ENCODE measurements at places on chromosomes 13 and 19.

- no peak for DNase-seq
Measured at GRCh38 chr13:36668316-36668715, 5.5 kb upstream of the SERTM1 start.

- no peak for DNase-seq
Measured at GRCh38 chr19:1618157-1619093, 13.2 kb upstream of the UQCR11 start.

DNA sequence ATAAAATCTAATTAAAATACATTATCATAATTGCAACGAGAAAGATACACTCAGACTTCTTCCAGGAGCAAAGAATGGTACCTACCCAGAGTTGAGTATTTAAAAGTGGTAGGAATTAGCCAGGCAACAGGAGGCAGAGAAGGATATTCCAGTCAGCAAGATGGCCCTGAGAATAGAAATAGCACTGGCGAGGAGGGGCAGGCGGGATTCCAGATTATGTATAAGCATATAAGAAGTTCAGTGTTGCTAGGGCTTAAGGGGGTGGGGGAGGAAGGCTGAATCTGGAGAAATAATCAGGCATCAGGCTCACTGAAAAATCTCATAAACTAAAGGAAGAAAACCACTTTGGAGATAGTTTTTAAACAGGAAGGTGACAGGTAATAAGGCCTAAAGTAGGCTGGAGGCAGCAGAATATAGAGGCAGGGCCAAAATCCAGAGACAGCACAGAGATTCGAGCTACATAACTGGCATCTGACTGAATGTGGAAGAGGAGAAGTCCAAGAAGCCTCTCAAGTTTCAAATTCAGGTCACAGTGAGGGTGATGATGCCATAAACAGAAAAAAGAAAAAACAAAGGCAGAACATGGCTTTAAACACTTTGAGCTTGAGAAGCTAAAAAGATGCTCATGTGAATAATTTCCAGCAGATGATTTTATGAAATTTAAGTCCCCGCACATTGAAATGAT, 7.5 kb downstream of the KPNA3 start:
- no peak for DNase-seq

GRCh38 chr19:56727677-56728076, 56.1 kb upstream of the ZNF835 start:
- DNase-seq, result no peak

DNA sequence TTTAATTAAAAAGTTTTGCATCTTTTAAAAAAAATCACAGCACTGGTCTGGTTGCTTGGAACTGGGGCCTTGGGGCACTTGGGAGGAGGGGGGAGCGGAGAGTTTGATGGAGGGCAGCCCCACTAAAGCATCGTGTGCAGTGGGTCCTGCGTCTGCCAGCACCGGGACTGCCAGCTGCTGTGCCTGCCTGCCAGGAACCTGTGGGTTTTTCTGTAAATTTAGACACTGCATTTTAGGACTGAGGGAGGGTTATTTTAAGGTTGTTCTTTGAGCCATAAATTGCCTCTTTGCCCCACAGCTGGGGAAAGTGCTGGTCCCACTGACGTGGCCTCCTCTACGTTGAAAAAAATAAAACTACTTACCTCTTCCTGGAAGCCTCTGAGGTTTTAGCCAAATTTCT, 2.9 kb downstream of the KLF2 start:
- DNase-seq, result no peak

DNA sequence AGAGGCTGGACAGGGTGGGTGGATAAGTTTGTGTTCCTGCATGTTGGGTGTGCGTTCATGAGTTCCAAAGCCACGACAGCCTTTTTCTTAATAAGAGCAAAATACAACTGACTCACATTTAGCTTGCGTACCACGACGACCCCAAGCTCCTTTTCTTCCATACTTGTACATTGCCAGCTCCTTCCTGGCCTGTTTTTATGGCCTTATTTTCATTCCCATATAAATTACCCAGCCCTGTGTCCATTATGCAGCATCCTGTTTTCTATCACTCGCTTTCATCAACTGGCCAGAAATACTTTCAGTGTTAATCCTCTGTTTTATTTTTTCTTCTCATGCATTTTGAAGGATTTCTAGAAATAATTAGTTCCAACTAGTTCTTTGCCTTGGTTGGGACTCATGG, 499.1 kb downstream of the FOXO1 start:
- DNase-seq, result no peak

- no peak for DNase-seq
Measured at GRCh38 chr19:34482380-34483250, 1.1 kb downstream of the WTIP start.

GRCh38 chr13:90950160-90950559, 397.3 kb upstream of the MIR17HG start:
- no peak for DNase-seq

GRCh38 chr13:23771956-23772355, 117.2 kb downstream of the MIPEP start:
- DNase-seq, result no peak

DNA sequence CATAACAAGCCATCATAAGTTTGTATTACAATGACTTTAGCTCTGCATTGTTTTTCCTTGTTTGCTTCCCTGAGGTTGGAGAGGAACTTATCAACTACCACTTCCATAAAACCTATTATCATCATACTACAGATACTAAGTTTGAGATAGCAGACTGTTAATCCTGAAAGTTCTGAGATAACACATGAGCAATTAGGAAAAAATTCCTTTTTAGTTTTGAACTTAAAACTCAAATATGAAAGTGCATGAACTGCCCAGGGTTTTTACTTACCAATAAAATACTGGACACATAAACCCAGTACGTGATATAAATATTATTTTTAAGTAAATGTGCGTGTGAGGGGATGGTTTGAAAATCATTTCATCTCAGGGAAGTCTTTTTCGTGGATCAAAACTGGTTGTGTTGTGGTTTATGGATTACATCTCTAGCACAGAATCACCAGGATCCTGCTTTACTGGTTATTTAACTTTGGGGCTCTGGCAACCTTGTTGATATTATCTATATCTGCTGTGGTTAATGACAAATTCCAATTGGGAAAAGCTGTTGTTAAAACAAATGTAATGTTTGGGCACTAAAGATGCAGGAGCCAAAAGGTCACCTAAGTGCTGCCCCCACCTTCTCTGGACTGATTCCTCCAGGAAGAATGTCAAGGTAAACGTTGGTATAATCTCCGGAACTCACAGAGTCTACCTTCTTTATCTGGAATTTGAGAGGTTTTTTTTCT, 12.4 kb downstream of the CDX2 start:
- no peak for DNase-seq

GRCh38 chr19:56778351-56778750, 62.2 kb downstream of the PEG3 start:
- DNase-seq, result no peak

DNA sequence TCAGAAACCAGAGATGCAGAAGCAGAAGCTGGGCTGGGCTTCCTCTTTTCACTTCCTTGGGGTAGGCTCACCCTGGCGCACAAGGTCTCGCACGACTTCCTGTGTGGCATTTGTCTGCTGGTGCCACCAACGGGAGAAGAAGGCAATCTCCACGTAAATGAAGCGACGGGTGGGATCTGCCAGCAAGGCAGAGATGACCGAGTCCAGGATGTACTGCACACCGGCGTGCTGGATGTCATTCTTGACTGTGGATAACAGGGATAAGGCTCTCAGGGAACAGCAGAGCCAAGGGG, 1.3 kb downstream of the MAN2B1 start:
- no peak for DNase-seq

DNA sequence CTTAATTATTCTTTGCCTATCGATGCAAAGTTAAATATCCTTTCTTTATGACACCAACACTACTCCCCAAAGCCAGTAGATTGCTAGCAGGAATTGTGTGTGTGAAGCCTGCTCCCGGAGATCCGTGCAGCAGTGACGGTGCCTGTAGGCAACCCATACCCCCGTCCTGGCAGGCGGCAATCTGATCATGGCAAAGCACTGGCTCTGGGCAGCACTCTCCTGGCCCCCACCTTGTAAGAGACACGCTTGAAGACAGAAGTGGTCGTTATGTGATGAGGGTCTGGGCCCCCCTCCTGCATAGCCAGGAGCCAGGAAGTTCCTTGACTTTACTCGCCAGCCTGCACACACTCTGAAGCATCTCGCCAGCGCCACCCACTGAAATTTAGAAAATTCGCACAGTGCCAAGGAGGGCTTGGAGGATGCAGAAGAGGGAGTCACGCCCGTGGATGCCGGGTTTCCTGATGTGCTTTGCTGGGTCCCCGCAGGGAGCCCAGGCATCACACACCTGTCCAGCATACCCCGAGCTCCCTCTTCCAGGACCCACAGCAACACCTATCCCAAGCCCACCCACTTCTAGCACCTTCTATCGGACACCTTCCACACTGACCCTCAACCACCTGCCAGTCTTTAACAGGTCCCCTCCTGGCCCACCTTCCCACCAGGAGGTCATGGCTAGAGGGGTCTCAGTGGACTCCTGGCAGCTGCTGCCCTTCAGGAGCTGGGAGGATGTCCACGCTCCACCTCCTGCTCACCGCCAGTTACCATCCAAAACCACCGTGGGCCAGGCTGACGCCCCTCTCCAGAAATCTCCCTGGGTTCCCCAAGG, 54.5 kb downstream of the CEBPG start:
- no peak for DNase-seq

DNA sequence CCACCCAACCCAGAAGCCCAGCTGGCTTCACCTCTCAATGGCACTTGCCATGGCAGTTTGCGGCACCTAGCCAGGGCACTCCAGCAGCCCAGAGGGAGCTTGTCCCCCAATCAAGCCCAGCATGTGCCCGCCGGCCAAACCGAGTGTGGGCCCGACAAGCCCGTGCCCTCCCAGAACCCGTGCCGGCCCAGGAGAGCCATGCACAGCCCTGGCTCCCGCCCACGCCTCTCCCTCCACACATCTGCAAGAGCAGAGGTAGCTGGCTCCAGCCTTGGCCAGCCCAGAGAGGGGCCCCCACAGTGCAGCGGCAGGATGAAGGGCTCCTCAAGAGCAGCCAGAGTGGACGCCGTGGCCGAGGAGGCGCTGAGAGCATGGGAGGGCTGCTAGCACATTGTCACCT, 2278.0 kb upstream of the PCDH20 start:
- DNase-seq, result no peak

DNA sequence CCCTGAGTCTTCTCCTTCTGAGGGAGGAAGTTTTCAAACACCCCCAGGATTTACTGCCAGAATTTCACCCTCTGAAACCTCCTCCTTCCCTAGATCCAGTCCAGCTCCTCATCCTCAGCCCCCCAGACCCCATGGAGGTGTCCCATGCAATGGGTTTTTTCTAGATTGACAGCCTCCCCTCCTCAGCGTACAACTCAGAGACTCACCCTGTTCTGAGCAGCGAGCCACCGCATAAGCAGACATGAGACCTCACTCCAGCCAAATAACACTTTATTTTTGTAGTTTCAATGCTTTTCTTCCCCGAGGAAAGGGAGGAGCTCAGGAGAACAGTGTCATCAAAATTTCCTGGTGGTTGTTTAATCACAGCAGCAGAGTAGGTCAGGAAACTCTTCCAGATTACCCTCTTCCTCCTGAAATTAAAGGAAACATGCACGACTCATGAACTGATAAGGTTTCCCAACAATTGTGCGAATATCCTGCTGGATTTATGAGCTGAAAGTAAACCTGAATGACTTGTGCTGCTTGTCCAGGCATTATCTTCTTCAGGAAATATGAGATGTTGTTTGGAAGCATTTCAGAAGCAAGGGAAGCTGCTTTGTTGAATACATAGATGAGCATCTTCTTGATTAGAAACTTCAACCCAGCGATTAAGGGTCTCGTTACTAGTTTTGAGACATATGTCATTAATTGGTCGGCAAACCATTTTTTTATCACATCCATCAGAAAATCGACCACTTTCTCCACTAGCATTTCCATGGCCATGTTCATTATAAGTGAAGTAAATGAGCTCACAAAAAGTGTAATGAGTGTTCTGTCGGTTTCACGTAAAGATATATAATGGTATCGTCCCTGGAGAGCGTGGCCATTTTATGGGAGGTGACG, 36.2 kb downstream of the ERICH4 start:
- DNase-seq, result no peak

DNA sequence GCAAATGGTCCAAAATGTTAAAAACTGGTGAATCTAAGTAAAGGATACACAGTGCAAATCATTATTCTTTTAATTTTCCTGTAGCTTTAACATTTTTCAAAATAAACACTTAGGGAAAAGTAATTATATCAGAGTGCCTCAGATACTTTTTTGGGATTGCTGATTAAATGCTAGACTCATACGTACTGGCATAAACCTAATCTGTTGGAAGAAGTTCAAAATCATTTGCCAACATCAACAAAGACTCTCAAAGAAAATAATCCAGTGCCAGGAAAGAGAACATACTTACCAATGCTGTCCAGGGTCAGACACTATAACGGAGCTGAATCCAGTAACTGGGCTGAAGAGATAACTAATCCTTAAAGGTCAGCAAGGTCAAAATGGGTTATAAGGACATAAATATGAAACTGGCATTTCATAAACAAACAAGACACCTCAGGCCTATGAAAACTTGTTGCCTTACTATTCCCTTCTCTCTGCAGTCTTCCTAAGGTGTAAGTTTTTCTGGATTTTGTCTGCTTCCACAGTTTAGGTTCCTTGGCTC, 3.3 kb upstream of the ZNF420 start:
- no peak for DNase-seq

- DNase-seq, result no peak
Measured at GRCh38 chr19:41195675-41196497, 2.9 kb downstream of the CYP2S1 start.

- no peak for DNase-seq
Measured at GRCh38 chr13:66623129-66623820, 606.9 kb downstream of the PCDH9 start.

- no peak for DNase-seq
Measured at GRCh38 chr19:18202778-18203407, 949 bp downstream of the RAB3A start.

DNA sequence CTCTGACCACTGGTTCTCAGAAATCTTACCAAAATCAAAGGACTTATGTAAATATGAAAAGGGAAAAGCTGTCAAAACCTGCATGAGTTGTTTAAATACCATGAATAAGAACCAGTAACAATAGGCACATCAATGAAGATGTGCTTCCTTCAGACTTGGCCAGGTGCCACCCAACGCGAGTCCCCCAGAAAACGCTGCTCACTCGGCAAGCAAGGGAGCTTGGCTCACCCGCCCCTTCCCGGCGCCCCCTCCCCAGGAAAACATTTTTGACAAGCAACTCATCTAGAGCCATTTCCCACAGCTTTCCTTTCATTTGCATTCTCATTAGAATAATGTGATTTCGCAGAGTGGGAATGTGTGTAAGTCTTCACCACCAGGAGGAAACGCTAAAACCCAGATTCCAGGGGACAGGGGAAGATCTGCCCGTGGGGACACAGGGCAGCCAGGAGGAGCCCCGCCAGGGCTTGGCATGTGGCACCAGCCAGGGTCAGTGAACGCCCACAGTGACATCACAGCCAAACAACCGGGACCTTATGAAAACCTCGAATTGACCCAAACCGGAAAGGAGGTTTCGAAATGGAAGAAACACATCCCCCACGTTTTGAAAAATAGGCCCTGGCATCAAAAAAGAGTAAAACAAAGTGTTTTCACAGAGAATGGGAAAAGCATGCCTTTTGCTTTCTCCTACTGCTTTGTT, 366.2 kb upstream of the TSHZ3 start:
- DNase-seq, result no peak

- no peak for DNase-seq
Measured at GRCh38 chr19:16532440-16533234, 9.6 kb downstream of the CHERP start.

GRCh38 chr19:45598267-45599001, 3.6 kb downstream of the GPR4 start:
- no peak for DNase-seq
